ENCODE measurements at places on chromosomes 5 and 9.

GRCh38 chr5:66929995-66930394 lies 266.6 kb downstream of the CD180 start:
- no peak for DNase-seq

DNA sequence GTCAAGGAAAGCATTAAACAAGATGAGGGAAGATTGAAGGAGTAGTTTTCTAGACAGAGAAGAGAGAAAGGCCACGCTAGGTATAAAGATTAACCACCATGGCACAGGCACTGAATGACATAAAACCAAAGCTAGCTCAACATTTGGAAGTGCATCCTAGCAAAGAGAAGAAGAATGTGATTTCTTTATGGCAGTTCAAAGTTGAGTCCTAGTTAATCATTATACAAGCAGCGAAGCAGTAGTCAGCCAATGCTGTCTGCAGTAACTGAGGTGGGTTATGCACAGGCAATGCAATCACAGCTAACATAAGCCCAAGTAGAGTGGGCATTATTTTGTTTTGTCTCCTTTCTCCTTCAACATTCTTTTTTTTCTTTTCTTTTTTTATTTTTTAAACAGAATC lies 24.0 kb upstream of the ANKRD31 start:
- no peak for DNase-seq

GRCh38 chr5:41371738-41372137 lies 138.7 kb downstream of the PLCXD3 start:
- no peak for DNase-seq

GRCh38 chr9:118721923-118722322 lies 647.3 kb downstream of the BRINP1 start:
- DNase-seq = no peak

DNA sequence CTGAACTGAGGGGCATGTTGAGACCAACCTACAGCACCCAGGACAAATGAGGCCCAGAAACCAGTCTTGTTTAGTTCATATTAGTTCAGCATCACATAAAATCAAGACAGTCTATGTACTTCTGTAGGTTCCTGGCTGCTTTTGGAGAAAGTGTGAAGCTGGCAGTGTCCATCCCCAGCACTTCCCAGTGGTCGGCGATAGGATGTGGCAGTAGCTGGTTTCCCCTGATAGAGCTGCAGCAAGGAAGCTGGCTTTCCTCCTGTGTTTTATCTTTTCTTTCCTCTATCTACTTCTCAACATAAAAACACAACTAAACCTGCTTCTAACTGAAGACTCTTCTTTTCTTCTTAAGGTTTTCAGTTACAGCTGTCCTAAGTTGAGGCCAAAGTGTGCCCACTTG lies 43.0 kb upstream of the SLC46A2 start:
- DNase-seq = no peak

DNA sequence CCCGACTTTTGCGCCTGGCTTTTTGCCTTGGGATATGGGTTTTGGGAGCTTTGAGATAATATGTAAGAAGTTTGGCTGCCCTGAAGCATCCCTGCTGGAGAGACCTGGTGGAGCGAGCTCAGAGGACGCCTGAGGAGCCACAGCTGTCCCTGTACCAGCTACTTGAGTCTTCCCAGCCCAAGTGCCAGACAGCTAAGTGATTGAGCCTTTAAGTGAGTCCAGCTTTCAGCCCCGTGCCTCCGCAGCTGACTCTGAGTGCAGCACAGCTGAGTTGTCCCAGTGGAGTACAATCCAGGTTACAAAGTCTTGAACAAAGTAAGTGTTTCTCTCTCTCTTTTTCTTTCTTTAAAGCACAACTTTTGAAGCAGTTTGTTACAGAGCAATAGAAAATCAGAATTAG lies 203.8 kb upstream of the DAP start:
- no peak for DNase-seq

DNA sequence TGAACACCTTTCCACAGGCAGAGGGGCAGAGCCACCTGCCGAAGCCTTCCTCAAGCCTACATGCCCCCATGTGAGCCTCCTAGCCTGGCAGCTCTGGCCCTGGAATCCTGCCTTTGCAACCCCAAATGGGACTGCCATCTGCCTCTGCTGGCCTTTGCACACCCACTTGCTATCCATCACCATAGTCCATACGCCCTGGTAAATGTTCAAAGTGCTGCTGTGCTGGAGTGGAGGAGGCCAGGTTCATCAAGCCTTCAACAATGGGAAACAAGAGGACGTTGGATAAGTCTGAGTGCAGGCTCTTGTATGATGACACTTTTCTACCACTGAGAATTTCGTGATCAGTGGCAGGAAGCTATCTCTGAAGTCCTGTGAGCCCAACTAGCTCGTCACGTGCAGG lies 159.8 kb downstream of the MED10 start:
- no peak for DNase-seq

DNA sequence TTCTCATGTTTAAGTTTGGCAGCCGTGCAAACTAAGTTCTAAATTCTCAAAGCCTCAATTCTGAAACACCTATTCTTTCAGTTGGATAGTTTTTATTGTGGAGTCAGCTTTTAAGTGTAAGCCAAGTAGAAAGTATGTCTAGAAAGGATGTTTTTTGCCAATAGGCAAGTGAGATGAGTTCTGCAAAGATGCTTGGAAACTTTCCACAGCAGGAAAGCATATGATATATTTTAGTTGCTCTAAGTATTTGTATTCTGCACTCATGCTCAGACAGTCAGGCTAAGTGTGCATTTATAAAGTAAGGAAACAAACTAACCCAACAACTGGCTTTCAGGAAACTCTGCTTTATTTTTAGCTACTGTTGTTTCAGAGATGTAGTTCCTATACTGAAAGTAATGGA lies 67.3 kb upstream of the CDH18 start:
- DNase-seq = no peak

DNA sequence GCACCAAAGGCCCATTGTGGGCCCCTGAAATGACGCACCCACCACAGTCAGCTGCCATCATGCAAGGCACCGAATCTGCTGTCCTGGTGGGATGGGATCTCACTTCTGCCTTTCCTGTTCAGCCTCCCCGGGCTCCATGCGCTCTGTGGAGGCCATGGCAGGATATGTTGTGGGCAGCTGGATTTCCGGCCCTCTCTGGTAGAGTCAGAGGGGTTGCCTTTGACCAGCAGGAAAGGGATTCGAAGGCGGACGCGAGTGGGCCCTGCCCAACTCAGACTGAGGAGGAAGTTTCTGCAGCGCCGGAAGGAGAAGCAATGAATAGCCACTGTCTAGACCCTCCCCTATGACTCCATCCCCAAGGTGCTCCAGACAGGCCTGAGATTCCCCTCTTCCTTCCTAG lies 35.5 kb downstream of the GADD45G start:
- no peak for DNase-seq

DNA sequence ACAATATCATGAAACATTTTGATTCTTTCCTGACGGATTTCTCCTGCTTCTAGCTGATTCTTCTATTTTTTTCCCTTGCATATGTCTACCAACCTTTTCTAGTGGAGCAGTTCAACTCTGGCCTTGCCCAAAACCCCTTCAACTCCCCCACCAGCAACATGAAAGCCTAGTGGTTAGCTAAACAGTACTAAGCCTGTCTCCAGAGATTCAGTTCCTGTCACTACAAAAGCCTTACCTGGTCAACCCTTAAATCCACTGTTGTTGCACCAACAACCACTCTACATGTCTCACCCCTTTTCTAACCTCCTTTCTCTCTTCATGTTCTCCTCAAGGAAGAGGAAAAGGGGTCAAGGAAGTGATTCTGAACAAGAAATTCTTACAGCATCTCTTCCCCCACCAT lies 74.8 kb upstream of the PIK3R1 start:
- DNase-seq = no peak

- DNase-seq = no peak
Measured at GRCh38 chr5:104987074-104987473, 1424.5 kb upstream of the NUDT12 start.

DNA sequence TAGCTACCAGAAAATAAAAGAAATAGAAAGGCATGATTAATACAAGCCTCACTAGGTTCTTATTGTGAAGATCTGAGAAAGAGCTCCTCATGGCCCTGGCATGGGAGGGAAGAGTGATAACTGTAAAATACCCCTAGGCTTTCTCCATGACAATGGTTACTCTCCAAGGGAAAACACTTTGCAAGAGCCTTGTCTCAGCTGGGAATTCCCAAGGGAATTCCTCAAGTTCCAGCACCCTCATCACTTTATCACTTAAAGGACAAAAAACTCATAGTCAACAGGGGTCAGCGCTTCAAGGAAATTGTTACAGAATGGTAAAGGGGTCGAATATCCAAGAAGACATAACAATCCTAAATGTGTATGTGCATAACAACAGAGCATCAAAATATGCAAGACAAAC lies 21.2 kb downstream of the SYK start:
- DNase-seq = no peak

DNA sequence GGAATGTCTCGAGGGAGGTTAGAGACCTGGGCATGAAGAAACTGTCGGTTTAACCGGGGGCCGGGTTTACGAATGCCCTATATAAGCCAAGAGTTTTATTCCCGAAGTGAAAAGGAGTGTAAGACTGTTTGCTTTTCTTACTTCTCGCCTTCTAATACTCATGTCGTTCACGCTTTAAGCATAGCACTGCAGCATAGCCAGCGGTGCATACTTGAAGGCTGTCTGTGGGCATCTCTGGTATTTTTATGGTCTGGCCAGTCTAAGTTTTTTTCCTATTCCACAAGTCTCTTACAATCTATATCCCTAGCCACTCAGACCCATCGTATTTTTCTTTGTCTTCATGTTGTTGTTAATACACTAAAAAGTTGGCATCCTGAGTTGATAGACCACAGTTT lies 1.2 kb downstream of the UHRF2 start:
- no peak for DNase-seq

GRCh38 chr5:36887532-36887931 lies 11.0 kb downstream of the NIPBL start:
- no peak for DNase-seq

- no peak for DNase-seq
Measured at GRCh38 chr9:90909747-90910283, 108.2 kb downstream of the SYK start.

GRCh38 chr9:130138791-130139190 lies 33.4 kb upstream of the NCS1 start:
- no peak for DNase-seq

DNA sequence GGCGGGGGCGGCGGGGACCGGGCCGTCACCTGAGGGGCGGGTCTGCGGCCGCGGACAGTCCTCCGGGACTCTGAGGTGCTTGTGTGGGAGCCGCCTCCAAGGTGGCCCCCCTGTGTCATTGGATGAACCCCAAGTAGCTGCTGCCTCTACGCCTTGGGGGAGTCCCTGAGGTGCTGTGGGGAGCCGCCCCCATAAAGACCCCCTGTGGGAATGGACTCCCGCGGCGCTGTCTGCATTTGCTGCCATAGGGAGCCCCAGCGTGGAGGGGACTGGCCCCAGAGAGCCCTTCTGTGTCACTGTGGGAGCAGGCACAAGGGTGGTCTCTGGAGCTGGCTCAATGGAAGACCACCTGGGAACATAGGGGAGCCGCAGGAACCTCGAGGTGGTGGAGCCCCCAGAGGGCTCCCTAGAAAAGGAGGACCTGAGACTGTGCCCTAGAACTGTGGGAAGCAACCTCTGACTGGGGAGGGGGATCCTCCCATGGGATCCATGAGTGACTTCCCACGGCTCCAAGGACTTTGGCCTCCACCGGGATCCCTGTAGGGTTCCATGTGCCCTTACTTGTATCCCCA lies 412 bp downstream of the PHF24 start:
- no peak for DNase-seq

DNA sequence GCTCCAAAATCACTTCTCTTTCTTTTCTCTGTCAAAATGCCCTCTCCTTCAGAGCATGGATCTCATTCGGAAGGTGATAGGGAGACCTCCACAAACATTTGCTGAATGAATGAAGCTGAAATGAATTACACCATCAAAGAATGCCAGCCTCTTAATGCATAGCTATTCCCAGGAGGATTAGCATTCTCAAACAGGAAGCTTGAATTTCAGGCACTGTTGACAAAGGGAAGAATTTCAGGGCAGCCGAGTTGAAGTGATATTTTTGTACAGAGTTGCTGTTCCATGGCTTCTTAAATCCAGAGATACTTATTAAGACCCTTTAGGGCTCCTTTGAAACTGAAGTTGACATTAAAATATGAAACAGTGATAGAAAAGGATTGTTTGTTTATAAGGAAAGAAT lies 18.8 kb downstream of the HBEGF start:
- DNase-seq = no peak

DNA sequence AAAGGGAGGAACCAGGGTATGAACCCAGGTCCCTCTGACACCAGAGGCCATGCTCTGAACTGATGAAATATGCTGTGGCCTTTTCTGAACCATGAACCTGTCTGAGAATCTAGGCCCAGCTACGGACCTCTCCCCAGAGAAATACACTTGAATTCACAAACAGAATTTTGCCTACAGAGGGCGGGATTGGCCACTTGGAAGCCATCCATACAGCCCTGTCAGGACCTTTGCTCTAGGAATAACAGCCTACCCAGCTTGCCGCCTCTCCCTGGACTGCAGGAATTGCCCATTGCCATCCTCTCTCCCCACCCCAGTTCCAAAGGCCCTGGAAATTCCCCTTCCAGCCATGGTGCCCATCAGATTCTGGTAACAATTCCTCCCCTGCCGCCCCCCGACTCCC lies 26.6 kb downstream of the MORN5 start:
- DNase-seq = no peak

DNA sequence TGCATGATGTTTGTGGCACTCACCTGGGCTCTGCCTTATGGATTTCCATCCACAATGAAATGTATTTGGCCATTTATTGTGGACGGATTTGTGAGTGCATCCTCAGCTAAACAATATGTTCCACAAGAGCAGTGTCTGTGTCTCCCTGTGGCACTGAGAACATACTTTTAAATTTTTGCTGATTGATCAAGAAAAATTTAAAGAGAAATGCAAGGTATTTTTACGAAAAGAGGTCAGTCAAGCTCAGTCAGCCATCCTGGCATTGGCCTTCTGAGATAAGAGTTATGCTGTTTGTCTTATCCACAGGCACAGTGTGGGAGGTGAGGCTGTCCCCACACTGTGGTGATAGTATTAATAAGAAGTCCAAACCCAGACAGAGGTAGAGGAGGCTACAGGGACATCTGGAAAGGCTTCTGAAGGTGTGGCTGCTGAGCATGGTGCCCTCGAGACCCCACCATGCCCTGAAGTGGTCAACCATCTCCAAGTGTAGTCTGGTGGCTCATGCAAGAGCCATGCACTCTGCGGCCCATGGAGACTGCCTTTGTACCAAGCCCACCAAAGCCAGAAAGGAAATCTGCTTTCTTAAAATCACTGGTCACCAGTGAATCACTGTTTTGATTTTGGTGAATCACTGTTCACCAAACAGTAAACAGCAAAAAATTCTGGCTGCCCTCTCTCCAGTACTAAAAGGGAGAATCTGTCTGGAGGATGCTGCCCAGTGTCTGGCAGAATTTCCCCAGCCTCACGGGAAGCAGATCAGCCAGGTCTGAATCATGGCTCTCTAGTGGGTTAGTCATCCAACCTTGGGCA lies 28.8 kb downstream of the SPOCK1 start:
- no peak for DNase-seq

- no peak for DNase-seq
Measured at GRCh38 chr5:168159425-168159824, 132.0 kb upstream of the WWC1 start.

GRCh38 chr5:180100621-180101450 lies 29.3 kb upstream of the RNF130 start:
- DNase-seq = no peak

Measured in activated CD8-positive, alpha-beta memory T cell treated with anti-CD3 and anti-CD28 coated beads for 1 hour (primary cell).